DND-41 (cell line): ENCODE measurements at places on chromosomes 11 and 22.

- H3K27ac ChIP-seq = no peak overlapping the region
- H3K27me3 ChIP-seq = no peaks in the 10 kb centered on the region
- peak; percentile 40 for DNase-seq
- peaks cover 52% of the 10 kb centered on the region for H3K36me3 ChIP-seq
- peaks cover 14% of the 10 kb centered on the region for H3K4me1 ChIP-seq
These were observed 6.9 kb upstream of the POLDIP3 start for GRCh38 chr22:42621505-42622002.

GRCh38 chr22:31957970-31958594, 13.7 kb downstream of the YWHAH start:
- peaks cover 52% of the 10 kb centered on the region for H3K36me3 ChIP-seq
- H3K4me3 ChIP-seq = no peak overlapping the region
- no peaks in the 10 kb centered on the region for H3K4me1 ChIP-seq

DNA sequence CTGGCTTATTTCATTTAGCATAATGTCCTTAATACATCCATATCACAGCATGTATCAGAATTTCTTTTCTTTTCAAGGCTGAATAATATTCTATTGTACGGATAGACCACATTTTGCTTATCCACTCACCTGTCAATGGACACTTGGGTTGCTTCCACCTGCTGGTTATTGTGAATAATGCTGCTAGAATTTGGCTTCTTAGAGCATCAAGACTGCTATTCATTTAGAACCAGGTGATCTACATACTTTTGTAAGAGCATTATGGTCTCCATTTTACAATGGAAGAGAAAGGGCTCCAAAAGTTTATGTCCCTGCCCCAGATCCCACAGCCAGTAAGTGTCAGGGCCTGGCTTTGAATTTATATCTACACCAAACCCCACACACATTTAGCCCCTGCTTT, 100.7 kb upstream of the CD82 start:
- DNase-seq = no peak
- H3K4me3 ChIP-seq = no peak overlapping the region
- H3K36me3 ChIP-seq = no peaks in the 10 kb centered on the region
- H3K4me1 ChIP-seq = no peaks in the 10 kb centered on the region
- H3K27ac ChIP-seq = no peak overlapping the region

DNA sequence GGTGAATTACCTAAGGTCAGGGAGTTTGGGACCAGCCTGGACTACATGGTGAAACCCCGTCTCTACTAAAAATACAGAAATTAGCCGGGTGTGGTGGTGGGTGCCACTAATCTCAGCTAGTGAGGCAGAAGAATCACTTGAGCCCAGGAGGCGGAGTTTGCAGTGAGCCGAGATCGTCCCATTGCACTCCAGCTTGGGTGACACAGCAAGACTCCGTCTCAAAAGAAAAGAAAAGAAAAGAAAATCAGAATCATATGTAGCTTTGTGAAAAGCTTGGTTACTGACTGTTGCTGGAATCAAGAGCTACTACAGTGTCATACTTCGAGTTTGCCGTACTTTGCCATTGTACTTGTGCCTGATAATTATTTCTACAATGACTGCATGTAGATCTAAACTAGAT, 4.2 kb upstream of the TMEM135 start:
- DNase-seq = no peak
- H3K27ac ChIP-seq = no peak overlapping the region
- H3K4me3 ChIP-seq = no peak overlapping the region
- peaks cover 18% of the 10 kb centered on the region for H3K4me1 ChIP-seq
- H3K27me3 ChIP-seq = no peaks in the 10 kb centered on the region
- H3K36me3 ChIP-seq = no peaks in the 10 kb centered on the region; the same call in 1 of the 2 replicates

GRCh38 chr11:5288108-5288905, 13.4 kb downstream of the OR51B4 start:
- H3K27me3 ChIP-seq = no peaks in the 10 kb centered on the region
- no peak overlapping the region for H3K27ac ChIP-seq
- H3K4me3 ChIP-seq = no peak overlapping the region
- no peaks in the 10 kb centered on the region for H3K36me3 ChIP-seq

DNA sequence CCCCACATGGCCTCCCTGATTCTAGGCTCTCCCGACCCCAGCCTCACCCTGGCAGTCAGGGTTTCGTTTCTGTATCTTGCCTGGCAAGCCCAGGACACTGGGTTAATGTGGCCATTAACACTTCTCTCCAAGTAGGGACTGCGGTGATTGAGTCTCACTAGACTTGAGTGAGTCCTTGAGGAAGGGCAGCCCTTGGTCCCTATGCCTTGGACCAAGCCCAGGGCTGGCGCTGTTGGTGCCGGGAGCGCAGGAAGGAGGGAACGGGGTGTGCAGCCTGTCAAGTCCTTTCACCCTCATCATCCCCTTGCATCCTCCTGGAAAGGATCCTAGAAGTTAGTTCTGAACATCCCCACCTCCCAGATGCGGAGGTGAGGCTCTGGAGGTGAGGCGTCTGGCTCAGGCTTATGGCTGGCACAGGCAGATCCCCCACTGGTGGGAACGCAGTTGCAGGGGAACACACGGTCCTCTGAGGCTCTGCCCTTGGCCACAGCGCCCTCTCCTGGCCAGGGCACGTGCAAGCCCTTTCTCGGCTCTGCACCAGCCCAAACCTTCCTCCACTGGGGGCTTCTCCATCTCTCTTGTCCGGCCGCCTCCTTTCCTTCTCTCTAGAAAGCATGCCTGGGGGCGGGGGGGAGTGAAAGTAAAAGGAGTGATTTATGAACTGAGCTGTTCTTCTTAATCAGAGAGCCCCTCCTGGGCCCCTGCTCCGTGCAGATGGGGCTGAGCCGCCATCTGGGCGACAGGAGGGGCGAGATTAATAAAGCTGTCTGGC, 56.7 kb downstream of the TP53I11 start:
- no peak overlapping the region for H3K27ac ChIP-seq
- no peak overlapping the region for H3K4me3 ChIP-seq
- H3K4me1 ChIP-seq = no peaks in the 10 kb centered on the region
- no peaks in the 10 kb centered on the region for H3K36me3 ChIP-seq
- no peaks in the 10 kb centered on the region for H3K27me3 ChIP-seq

DNA sequence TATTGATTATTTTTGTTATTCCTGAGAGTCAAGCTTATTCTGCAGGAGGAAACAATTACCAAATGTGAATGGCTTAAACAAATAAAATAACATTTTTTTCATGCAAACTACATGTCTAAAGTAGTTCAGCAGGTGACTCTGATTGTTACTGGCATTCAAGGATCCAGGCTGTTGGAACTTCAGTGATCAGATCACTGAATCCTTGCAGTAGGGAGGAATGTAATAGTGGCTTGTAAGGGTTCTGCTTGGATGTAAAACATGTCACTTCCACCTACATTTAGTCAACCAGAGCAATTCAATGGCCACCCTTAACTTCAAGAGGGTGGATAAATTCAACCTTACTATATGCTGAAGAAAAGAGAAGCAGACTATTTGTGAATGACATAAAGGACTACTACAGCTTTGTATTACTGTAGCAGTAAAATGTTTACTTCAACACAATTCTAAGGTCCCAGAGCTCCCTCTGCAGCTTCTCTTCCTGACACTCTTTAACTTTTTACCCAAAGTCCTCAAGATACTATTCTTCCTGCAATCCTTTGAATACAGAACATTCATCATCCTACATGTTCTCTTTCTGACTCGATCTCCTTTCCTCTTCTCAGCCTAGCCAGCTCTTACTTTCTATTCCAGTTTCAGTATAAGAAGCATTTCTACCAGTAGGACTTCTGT, 284.0 kb downstream of the LRRC4C start:
- H3K27ac ChIP-seq = no peak overlapping the region
- H3K4me1 ChIP-seq = no peaks in the 10 kb centered on the region
- no peaks in the 10 kb centered on the region for H3K36me3 ChIP-seq
- H3K27me3 ChIP-seq = no peaks in the 10 kb centered on the region
- H3K4me3 ChIP-seq = no peak overlapping the region

- DNase-seq = no peak
These were observed 15.2 kb downstream of the DDX17 start for GRCh38 chr22:38490915-38491314.

DNA sequence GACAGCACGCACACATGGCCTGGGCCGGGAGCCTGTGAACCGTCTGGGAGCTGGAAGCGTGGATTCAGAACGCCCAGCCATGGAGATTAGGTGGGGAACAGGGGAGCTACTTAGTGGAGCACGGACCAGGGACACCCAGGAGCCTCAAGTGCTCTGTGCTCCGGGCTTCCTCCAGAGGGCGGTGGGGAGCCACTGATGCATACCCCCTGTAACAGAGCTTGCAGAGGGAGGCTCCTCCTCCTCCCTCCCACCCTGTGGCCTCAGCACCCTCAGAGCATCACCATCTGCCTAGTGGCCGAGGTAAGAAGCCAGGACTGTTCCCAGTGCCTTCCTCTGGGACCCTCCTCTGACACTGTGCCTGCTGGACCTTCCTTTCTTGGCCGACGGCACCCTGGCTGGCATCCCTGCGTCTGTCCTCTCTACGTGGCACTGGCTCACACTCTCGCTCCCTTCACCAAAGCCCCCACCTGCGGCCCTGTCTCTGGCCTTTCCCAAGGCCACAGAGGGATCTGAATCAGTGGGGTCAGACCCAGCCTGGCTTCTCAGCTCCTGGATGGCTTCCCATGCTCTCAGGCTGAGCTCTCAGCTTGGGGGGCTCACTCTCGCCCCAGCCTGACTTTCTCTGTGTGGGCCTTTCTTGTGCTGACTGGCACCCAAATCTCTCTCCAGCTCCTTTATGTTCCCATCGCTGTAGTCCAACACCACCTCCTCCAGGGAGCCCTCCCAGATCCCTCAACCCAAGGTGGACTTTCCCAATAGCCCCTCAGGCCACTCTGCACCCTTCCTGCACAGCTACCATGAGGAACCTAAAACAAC, 780.9 kb downstream of the BRD1 start:
- no peak overlapping the region for H3K27ac ChIP-seq
- H3K4me1 ChIP-seq = no peaks in the 10 kb centered on the region
- peak; percentile 54 for DNase-seq
- H3K36me3 ChIP-seq = no peaks in the 10 kb centered on the region
- H3K27me3 ChIP-seq = peaks cover 4% of the 10 kb centered on the region

GRCh38 chr22:22703715-22704114, 59.3 kb downstream of the GGTLC2 start:
- H3K4me1 ChIP-seq = no peaks in the 10 kb centered on the region
- DNase-seq = no peak
- no peaks in the 10 kb centered on the region for H3K36me3 ChIP-seq

- H3K27me3 ChIP-seq = no peaks in the 10 kb centered on the region
- no peaks in the 10 kb centered on the region for H3K36me3 ChIP-seq
- H3K4me3 ChIP-seq = no peak overlapping the region
- peaks cover 45% of the 10 kb centered on the region for H3K4me1 ChIP-seq
- peak; percentile 84 for DNase-seq
These were observed 169.6 kb downstream of the CRYBB2 start for GRCh38 chr22:25388866-25389540.

DNA sequence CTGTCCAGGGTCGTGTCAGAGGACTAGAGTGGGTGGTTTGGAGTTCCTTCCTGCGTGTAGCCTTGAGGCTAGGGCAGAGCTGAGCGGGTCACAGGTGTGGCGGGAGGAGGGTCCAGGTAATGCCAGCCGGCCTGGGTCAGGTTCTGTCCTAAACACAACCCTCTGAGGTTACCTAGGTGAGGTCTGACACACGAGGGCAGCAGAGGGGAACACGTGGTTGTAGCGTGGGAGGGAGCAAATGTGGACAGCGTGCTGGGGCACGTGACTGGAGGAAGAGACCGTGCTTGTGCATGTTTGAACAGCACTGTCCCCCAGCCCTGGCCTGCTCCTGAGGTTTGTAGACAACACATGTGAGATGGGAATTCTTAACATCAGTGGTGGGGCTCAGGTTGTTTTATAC, 13.1 kb downstream of the MOV10L1 start:
- no peak overlapping the region for H3K27ac ChIP-seq
- no peak overlapping the region for H3K4me3 ChIP-seq
- peaks cover 3% of the 10 kb centered on the region for H3K27me3 ChIP-seq
- DNase-seq = no peak
- H3K36me3 ChIP-seq = no peaks in the 10 kb centered on the region

GRCh38 chr22:46041642-46042041, 64.7 kb upstream of the WNT7B start:
- H3K27me3 ChIP-seq = no peaks in the 10 kb centered on the region
- H3K4me1 ChIP-seq = peaks cover 35% of the 10 kb centered on the region
- no peak overlapping the region for H3K4me3 ChIP-seq
- no peaks in the 10 kb centered on the region for H3K36me3 ChIP-seq
- no peak for DNase-seq
- no peak overlapping the region for H3K27ac ChIP-seq

DNA sequence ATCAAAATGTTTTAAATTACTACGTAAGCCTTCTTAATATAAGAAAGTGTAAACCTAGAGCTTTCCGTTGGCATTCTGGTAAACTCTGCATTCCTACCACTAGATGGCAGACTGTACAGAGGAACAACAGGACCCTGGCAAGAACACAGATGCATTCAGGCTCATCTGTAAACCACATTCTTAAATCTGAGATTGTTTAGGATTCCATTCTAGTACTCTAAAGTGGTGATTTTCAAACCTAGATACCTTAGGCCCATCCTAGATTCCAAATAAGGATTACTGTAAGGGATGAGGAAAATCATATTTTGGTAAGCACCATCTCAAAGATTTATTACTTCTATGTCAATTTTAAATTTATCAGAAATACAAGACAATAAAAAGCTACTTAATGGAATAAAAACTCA, 26.9 kb downstream of the PICALM start:
- no peaks in the 10 kb centered on the region for H3K4me1 ChIP-seq
- DNase-seq = peak; percentile 49
- H3K4me3 ChIP-seq = no peak overlapping the region
- H3K36me3 ChIP-seq = no peaks in the 10 kb centered on the region
- no peaks in the 10 kb centered on the region for H3K27me3 ChIP-seq

GRCh38 chr22:43550024-43550620, 138.3 kb downstream of the MPPED1 start:
- H3K27me3 ChIP-seq = no peaks in the 10 kb centered on the region
- DNase-seq = no peak
- no peaks in the 10 kb centered on the region for H3K4me1 ChIP-seq
- no peaks in the 10 kb centered on the region for H3K36me3 ChIP-seq
- H3K4me3 ChIP-seq = no peak overlapping the region
